Breast epithelium (tissue), 4 donors: ENCODE measurements at places on chromosomes 11 and 22.

- no peak for DNase-seq
Measured at GRCh38 chr11:128664317-128664716, 29.6 kb upstream of the FLI1 start.

DNA sequence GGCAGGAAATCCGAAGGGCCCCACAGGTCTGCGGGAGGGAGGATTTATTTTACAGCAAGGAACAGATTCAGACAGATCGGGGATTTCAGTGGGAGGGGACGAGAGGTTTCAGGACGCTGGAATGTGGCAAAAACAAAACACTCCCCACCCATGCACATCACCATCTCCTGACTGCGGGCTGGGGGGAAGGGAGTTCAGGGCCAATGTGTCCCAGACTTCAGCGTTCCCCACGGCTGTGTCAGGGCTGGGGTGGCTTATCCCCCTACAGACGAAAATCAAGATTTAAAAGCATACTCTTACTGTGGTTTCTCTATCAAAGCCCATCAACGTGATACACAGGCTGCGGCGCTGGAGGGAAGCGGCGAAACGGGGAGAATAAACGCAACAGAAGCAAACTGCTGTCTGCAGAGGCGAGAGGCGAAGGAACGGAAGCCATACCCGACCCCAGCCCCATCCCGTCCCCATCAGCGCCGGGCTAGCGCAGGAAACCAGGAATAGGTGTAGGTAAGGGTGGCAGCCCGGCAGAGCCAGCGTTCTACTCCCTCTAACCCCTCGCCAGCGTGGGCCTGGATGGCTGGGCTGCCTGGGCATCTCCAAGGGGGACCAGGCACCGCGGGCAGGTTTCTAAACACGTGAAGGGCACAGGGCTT, 2.7 kb downstream of the TENM4 start:
- no peak for DNase-seq

DNA sequence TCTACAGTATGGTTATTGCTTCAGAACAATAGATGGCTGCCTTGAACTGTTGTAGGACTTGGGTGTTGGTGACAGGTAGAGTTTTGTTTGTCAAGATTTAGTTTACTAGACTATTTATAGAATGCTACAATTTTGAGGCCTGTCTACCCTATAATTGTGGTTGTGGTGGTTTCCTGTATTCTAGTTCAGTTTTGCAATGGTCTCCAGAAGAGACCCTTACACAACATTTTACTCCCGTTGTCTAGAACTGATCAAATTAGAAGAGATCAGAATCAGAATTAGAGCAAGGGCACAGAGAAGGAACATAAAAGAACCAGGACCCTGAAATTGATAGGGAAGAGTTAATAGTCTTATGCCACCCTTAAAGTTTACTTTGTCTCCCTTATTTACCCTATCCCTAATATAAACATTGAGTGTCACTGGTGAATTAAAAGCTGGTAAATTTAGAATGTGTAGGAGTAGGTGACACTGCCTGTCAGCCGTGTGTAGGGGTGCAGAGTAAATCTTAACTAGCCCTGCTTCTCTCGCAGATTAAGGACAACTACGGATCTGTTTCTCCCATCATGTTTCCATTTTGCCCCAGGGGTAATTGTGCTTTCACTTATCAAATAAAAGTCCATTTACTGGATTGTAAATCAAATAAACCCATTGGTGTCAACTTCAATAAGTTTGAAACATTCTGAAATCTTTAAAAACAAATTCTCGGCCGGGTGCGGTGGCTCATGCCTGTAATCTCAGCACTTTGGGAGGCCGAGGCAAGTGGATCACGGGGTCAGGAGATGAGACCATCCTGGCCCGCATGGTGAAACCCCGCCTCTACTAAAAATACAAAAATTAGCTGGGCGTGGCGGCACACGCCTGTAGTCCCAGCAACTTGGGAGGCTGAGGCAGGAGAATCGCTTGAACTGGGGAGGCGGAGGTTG, 10.9 kb upstream of the PHLDB1 start:
- no peak for DNase-seq

- DNase-seq: no peak
Measured at GRCh38 chr11:102330231-102330630, 12.9 kb downstream of the BIRC3 start.

DNA sequence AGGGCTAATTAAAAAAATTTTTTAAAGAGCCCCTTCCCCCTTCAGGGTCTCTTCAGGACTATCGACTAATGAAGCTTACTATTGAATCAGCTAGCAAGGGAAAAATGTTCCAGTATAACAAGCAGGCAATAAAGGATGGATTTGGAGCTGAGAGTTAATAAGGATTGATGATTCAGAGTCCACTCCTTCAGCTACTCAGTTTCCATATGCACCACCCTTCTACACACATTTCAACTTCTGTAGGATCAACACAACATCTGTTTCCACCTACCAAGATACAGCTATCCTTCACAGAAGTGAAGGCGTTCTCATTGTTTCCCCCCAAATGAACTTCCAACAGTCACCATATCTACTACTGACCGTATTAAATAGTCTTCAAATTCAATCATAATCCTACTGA, 6.6 kb upstream of the ALKBH3 start:
- DNase-seq: no peak

DNA sequence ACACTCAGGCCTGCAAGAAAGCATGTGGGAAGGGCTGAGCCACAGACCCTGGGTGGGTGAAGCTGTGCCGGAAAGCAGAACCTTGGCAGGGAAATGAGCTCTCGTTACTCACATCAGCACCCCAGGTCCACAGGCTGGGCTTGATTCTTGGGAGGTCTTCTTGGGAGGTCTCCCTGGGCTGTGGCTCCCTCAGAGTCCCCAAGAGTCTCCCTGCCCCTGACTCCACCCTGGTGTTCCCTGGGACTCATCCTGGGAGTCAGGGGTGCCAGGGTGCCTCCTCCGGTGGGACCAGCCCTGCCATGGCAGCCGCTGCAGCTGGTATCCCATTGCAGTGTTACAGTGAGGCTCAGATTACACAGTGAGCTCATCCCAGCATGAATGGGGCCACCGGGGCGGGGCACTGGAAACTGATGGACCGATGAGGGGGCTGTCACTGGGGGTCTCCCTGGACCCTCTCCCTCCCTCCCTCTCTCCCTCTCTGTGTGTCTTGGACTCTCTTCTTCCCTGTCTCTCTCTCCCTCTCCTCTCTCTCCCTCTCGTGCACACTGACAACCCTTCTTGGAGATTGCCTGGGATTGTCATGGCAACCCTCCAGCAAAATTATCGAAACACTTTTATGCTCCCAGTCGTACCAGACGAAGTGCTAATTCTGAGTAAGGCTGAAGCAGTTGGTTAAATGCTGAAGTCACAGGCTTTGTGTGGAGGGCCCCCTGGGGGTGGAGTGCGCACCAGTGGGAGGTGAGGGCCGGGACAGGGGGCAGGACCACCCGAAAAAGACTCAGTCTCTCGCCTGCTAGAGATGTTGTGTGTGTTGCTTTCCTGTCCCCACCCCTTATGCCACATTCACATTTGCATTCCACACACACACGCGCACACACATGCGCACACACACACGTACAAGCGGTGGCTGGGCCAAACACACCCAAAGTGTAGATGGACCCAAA, 8.6 kb upstream of the C11orf96 start:
- no peak for DNase-seq

GRCh38 chr11:33291004-33291777, 34.0 kb downstream of the HIPK3 start:
- DNase-seq: no peak

DNA sequence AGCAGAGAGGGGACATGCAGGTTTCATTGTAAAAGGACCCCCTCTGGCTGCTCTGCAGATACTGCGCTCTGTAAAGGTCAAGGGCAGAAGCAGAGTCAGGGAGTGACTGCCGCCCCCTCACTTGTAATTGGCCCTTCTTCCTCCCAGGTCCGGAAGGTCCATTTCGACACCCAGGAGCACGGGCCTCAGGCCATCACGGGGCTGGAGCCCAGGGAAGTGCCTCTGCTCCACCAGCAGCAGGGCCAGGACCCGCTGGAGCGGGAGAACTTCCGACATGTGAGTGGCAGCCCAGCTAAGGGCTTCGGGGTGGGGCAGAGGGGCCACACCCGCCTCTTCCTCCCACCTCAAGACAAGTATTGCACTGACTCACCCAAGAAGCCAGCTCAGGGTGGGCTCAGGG, 24.0 kb upstream of the LRRC10B start:
- DNase-seq: no peak
